ENCODE measurements at places on chromosomes 7 and 10.

- DNase-seq, result no peak
These were observed 22.4 kb downstream of the PPP1R3C start for GRCh38 chr10:91610444-91610843.

- no peak for DNase-seq
These were observed 514.7 kb downstream of the GRID1 start for GRCh38 chr10:85851934-85852333.

- DNase-seq, result no peak
These were observed 86.9 kb downstream of the CPXM2 start for GRCh38 chr10:123804716-123805115.

DNA sequence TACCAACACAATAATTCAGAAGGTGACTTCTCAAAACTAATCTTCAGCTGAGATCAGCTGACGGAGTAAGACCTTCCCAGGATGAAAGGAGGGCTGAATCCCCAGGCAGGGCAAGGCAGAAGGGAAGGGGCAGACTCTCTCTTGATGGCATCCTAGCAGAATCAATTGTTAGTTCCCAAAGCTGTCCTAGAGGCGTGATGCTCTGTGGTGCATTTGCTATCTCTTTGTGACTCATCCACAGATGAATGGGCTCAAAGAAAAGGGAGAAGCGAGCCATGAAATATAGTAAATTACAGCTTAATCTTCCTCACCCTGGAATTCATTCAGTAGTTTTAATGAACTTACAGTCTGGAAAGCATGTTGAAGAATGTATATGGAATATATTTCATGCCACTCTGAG lies 37.2 kb downstream of the PDE1C start:
- DNase-seq, result no peak

DNA sequence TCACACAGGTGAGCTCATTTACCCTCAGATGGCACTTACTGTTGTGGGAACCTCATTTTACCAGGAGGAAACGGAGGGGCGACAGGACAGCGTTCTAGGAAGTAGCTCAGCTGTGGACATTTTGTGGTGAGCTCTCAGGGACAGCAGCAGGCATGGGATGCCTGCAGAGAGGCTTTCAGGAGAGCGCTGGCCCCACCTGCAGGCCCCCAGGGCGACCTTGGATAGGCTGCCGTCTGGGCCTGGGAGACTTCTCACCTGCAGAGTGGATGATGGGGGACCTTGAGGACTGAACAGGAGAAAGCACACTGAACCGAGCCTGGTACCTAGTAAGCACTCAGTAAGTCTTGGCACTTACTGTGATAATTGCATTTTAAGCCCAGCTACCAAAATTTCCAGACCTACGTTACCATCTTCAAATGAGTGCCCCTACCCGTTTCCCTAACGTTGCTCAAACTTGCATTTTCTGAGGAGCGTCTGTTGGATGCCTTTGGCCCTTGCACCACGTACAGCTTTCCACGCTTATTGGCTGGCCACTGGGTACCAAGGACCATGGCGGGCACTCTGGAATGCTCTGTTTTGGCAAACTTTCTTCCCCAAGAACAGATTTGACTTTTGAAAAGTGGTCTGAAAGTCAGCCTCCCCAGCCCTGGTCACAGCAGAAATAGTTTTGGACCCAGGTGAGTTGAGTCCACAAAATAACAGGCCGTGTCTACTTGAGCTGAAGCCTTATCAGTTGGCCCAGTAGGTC lies 223.4 kb downstream of the EBF3 start:
- no peak for DNase-seq

GRCh38 chr10:21498986-21499385 lies 26.5 kb downstream of the SKIDA1 start:
- DNase-seq, result no peak

- DNase-seq, result no peak
These were observed 6.8 kb downstream of the SLC25A13 start for GRCh38 chr7:96315125-96315512.

DNA sequence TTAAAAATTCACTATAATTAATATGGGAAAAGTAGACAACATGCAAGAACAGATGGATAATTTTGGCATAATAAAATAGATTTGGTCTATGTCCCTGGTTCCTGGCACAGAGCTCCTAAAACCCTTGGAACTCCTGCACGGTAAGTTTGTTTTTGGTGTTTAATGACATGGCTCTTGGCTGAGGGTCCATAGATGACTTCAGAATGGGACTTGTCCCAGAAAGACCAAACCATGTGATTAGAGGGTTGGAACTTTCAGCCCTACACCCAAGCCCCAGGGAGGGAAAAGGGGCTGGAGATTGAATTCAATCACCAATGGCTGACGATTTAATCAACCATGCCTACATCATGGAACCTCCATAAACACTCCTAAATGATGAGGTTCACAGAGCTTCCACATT lies 12.6 kb upstream of the GSDME start:
- DNase-seq, result no peak

DNA sequence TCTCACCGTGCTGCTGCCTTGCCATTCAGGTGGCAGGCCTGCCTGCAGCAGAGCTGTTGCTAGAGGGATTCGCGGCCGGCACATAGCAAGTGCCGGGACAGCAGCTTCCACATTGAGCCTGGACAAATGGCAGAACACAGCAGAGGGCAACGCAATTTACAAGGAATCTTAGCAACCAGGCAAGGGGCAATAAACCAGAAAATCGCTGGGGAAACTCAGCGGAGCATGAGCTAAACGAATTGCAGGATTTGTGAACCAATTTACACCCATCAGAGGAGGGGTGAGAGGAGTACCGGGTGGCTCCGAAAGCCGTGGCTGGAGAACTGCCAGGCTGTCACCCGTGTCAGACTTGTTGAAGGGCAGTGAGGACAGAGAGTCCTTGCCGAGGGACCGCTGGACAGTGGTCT lies 58.6 kb upstream of the LOXL4 start:
- no peak for DNase-seq

- no peak for DNase-seq
These were observed 61.7 kb downstream of the CSGALNACT2 start for GRCh38 chr10:43199684-43200537.
